Posterior cingulate gyrus (tissue), 11 donors: ENCODE measurements at places on chromosomes 11 and 22.
A peak's percentile ranks its signal among the peaks of the same experiment; 100 is the strongest.

GRCh38 chr11:67303835-67304411 lies 593 bp downstream of the SSH3 start:
- DNase-seq, result peak; percentile 5

DNA sequence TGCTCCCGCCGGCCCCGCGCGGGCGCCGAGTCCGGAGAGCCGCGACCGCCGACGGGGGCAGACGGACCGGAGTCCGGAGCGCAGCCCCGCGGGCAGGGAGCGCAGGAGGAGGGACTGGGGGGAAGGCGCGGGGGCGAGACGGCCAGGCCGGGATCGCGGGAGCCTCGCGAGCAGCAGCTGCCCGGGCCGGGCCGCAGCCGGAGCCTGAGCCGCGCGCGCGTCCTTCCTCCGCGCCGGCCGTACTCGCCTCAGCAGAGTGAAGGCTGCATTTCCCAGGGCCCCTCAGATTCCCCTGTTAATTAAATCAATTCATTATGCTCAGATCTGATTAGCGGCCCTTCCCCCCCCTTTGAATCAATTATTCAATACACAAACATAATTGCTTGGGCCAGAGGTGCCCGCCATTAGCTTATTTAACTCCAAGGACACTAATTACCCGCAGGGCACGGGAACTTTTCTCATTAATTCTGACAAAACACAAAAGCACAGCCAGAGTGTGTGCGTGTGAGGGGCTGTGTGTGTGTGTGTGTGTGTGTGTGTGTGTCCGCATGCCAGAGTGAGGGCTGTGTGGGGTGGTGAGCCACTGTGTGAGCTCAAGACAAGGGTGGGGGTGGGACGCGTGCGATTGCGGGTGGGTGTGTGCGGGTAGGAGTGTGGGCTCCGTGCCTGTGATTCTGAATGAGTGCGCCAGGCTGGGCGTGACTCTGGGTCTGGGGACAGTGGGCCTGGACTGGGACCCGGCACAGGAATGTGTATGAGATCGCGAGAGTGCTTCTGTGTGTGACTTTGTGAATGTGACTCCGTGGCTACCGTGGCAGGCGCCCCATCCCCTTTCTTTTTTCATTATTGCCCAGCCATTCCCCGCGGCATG lies 5.1 kb upstream of the LMO1 start:
- no peak for DNase-seq

- DNase-seq, result peak; percentile 42
Measured at GRCh38 chr11:64799623-64800302, 3.3 kb downstream of the MAP4K2 start.

DNA sequence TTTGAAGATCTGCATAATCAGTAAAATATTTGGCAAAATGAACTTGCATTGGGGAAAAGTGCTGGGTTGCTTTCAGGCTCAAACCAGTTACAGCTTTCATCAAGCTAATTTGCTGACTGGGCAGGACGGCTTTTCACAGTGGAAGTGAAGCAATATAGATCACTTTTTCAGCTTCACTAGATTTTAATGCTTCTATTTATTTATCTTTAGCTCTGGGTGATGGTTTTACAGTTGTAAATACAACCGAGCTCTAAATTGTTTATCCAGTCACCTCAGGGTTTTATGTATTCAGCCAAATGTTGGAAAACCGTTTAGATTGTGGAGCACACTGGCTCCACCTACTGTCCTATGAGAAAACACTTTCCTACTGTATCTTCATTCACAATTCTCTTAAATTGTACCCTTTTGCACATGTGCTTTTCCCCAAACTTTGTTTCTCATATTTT lies 58.2 kb downstream of the ACER3 start:
- DNase-seq, result no peak

GRCh38 chr11:79404325-79404724 lies 36.5 kb downstream of the TENM4 start:
- no peak for DNase-seq

DNA sequence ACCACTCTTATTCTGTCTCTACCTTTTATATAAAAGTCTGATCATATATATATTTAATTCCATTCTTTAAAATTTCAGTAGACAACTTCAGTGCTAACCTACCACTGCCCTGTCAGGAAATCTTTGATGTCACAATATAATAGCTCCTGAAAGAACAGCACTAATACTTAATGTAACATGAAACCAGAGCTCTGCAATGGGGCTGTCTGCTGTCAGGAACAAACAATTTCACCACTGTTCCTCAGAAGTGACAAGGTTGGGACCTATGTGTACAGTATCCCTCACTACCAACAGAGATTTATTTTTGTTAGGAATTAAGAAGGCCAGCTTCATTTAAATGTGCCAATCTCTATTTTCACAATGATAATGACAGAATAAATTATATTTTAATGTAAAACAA lies 165.5 kb upstream of the C11orf58 start:
- no peak for DNase-seq

DNA sequence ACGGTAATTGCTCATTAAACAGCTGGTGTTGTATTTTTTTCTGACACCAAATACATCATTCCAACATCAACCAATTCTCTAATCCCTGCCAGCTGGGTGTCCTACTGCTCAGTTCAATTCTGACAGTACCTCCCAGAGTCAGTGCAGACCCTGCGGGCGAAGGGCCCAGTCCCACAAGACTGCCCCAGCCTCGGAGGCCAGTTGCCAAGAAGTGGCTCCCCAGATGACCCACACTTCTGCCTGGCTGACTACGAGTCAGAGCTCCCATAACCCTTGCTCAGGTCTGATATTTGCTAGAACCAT lies 147.2 kb downstream of the CTTN start:
- DNase-seq, result no peak

DNA sequence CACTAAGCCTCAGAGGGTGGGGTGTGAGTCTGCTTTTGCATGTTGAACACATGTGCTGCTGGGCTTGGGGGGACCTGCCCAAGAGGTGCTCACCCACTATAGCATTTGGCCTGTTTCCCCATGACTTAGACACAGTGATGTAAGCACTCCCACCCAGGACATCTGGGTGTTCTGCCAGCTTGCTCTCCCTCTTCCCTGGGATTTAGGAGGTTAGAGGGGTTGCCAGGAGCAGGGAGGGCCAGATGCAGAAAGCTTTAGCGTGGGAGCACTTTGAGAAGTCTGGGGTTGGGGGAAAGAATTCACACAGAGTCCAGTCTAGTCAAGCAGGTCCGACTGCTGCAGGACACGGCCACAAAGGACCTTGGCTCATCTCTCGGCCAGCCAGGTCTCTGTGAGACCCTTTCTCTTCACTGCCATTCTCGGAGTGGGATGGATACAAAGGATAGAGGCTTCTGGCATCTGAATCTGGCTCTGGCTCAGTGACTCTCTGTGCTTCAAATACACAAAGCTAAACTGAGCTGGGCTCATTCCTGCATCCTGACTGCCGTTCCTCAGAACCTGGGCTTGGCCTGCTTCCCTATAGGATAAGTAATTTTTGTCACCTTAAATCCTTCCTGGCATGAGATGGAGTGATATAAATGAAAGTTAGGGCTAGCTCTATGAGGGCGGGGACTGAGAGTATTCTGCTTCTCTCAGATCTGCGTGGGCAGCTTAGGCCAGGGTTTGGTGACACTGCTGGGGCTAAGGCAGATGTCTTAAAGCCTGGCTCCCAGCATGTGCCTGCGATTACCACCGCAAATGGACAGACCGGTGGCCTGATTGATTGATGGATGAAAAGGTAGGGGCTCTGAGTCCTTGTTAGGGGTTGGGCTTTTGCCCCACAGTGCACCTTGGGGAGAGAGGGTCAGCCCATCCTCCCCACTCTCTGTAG lies 14.5 kb downstream of the USP2 start:
- DNase-seq, result no peak

GRCh38 chr11:69480547-69481392 lies 693 bp upstream of the LINC01488 start:
- no peak for DNase-seq

DNA sequence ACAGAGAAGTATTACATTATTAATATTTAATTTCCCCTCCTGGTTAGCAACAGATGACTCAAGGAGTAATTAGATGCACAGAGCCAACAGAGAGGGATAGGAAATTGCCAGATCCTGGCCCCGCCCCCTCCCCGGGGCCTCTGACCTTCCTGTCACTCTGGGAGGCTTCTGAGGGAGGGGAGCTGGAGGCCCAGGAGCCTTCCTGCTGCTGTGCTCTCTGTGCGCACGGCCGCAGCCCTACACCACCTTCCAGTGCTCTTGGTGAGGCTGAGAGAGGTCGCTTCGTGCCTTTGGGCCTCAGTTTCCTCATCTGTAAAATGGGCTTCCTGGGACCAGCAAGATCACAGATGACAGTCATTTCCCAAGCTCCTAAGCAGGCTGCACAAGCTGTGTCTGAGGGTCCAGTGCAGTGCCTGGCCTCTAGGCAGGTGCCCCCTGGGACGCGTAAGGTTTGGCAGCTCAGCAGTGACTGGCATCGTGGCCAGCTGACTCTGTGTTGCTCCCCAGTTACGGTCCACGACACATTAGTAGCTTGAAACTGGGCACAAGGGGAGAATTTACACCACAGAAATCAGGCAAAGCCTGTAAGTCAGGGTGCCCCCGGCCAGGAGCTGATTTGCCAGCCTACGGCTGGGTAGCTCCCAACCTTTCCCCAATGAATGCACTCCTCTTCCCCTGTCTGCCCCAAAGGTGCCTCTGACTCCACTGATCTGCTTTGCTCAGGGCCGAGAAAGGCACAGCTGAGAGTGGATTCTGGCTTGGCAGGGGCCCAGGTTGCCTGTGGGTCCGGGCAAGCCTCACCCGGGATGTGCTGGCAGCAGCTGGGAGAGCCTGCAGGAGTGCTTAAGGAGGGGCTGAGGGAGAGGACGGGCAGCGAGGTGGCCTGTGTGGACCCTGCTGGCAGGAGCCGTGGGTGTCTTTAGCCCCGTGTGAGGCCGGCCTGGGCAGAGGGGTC lies 2.3 kb downstream of the ADORA2A start:
- DNase-seq, result no peak

DNA sequence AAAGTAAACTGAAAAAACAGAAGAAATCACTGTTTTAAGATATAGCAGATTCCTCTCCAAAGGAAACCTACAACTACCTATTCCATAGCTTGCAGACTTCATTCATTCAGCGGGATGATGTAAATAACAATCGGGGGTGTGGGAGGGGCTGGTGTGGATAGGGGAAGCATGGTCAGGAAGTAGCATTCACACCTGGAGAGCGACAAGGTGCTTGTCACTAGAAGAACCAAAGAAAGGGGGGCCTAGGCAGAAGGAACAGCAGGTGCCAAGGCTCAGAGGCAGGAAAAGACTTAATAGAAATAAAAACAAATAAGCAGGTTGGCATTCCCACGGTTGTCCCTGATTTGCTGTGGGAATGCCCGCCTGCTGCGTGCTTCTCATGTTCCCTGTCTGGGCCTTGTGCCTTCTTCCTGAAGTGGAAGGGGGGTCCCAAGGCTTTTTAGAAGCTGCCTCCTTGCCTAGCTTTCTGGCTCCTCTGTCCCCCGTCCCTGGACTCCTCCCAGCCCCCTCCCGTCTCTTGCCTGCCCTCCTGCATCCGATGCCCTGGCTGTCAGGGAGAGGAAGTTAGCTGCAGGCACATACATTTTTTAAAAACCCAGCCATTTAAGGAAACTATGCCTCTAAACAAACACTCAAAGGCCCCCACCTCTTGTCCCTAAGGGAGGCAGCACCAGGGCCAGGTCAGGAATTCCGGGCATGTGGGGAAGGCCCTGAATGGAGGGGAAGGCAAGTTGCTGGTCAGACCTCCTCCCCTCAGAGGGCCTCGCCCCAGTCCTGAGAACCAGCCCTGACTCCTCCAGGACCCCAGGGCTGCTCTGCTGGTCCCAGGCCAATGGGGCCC lies 54.7 kb upstream of the PRDM11 start:
- DNase-seq, result no peak

DNA sequence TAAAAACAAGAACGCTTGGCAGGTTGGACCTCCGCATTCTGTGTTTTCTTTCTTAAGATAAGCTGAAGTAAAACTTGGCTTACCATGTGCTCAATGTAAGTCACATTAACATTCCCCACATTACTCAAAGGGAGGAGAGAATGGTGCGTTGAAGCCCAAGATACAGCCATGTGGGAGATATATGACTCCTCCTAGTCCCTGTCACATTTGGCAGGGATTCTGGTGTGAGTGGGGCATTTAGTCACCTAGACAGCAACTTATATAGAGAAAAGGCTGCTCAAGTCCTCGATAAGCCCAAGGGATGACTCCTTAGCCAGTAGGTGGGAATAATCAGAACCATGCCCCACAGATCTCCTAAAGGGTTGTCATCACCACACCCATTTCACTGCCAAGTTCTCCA lies 4.6 kb downstream of the PRSS23 start:
- no peak for DNase-seq

DNA sequence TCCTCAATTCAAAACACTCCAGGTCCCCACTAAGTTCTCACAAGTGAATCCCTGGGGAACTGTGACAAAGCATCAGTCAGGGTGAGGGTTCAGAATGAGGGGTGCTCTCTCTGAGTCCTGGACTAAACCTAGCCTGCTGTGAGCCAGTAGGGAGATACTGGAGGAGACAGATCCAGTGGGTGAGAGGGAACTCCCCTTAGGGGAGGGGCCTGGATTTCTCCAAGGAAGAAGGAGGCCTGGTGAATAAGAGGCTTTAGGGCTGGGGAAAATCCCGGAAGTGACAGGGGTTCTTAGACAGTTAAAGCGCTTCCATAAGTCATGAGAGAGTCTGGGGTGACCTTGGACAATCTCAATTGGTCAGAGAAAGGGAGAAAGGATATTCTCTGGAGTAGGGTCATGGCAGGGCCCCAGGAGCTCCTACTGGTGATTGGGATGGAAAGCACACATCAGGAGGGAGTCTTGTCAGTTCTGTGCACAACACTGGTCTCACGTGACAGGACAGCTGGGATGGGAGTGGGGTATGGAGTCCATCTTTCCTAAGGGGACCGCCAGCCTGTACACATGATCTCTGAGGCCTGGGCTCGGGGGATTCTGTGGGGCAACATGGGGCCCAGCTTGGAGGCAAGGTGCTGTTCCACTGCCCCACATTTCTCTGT lies 1.5 kb downstream of the TBC1D10A start:
- DNase-seq, result no peak

- DNase-seq, result no peak
Measured at GRCh38 chr11:122099374-122100036, 16.5 kb downstream of the BLID start.

- peak; percentile 52 for DNase-seq
Measured at GRCh38 chr22:48486134-48486532, 1341.5 kb downstream of the BRD1 start.

DNA sequence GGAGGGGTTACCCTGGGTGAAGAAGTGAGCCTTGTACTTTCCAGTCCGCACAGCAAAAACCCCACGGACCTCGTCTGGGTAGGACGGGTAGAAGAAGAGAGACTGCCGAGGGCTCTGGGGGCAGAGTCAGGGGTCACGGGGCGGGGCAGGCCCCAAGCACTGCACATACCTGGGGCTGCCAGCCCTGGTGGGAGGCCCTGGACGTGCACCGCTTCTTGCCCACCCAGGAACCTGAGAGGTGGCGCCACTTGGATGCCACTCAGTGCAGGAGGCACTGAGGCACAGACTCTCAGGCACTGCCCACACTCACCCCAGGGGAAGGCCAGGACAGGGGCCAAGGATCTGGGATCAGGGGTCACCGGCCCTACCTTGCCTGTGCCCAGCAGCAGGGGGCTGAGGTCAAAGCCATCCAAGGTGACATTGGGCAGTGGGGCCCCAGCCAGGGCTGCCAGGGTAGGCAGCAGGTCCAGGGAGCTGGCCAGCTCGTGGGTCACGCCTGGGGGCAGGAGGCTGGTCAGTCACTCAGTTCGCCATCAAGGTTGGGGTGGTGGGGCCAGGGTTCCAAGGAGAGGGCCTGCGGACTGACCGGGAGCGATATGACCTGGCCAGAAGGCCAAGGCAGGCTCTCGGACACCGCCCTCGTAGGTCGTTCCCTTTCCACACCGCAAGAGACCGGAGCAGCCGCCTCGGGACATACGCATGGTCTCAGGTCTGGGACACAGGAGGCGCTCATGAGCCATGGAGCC lies 2.2 kb downstream of the ARSA start:
- no peak for DNase-seq

- DNase-seq, result no peak
Measured at GRCh38 chr11:76073724-76074123, 132.6 kb downstream of the WNT11 start.

- DNase-seq, result no peak
Measured at GRCh38 chr11:72409458-72409857, 24.9 kb downstream of the CLPB start.
